A172 (cell line): ENCODE measurements at places on chromosomes 16 and 17.

GRCh38 chr17:17468217-17469010, 8.4 kb upstream of the MED9 start:
- DNase-seq = no peak

DNA sequence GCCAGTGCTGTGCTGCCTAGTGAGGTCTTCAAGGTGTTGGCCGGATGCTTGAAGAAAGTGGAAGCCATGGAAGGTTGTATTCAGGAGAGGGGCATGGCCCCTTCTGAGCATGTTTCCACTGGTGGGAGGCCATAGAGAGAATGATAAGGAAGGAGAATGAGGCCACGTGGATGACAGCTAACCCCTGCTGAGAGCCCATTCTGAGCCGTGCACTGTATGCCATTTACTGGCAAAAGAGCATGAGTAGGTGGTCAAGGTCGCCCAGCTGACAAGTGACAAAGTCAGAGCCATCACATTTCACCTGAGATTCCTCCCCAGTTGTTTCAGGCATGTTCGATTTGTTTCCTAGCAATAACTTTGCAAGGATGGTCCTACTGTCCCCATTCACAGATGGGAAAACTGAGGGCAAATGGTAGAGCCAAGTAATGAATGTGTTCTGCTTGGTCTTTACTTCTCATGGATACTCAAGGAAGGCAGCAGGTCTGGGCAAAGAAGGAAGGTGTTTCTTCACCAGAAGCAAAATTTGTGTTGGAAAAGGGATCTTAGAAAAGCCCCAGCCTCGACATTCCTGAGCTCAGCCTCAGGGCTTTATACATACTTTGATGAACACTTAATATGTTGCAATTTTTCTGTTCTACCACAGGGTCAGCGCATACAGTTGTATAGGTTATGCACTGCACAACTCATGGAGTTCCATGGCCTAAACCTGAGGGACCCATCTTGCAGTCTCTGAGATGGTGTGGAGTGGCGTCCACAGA, 10.5 kb upstream of the NKD1 start:
- no peak for DNase-seq

DNA sequence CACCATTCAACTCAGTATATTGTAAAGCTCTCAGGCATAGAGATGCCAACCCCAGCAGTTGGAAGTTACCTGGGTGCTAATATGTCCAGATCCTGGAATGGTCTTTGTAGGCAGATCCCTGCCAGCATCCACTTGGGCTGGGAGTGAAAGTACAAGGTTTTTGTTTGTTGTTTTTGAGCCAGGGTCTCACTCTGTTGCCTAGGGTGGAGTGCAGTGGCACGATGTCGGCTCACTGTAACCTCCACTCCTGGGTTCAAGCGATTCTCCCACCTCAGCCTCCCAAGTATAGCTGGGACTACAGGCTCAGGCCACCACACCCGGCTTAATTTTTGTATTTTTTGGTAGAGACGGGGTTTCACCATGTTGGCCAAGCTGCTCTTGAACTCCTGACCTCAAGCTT, 177.6 kb downstream of the IRF8 start:
- no peak for DNase-seq

GRCh38 chr16:26840691-26841090, 226.0 kb upstream of the C16orf82 start:
- DNase-seq = no peak

DNA sequence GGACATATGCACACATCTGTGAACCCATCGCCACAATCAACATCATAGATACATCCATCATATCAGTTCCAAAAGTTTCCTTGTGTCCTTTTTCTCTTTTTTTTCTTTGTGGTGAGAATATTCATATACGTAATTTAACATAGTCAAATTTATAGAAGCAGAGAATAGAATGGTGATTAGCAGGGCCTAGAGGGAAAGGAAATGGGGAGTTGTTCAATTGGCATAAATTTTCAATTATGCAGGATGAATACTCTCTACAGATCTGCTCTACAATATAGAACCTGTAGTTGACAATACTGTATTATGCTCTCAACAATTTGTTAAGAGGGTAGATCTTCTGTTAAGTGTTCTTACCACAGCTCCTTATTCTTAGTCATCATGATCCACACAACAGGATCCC, 413.2 kb downstream of the SHISA9 start:
- no peak for DNase-seq

DNA sequence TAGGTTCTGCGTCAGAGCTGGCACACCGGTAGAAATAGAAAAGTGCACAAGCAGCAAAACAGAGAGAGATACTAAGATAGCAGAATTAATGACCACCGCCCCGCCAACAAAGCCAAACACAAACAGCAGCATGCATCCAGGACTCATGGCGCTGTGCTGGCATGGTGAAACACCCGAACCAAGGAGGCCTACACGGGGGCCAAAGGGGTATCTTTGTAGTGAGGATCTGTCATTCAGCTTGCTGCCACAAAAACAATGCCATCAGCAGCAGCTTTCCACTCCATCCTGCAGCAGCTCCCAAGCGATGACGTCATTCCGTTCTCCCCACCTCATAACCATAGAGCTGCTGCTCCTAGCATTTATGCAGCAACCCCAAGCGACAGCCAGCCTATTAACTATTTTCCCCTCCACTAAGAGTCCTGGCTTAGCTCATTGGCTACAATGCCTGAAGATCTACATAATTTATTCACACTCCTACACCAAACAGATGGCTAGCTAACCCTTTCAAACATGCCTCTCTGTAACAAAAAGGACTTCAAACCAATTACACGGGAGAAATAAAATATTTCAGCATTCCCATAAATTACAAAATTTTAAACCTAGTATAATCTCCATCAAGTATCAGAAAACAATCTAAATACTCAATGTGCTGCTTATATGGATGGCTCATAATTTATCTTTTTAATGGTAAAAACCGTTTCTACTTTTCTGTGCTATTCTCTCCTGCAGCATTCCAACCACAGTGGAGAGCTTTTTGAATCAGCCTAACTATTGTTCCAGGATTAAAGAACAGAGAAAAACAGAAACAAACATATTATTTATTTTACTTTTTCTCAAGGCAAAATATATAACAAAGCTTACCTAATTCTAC, 73.9 kb downstream of the SPAG9 start:
- DNase-seq = peak; percentile 97

- DNase-seq = peak; percentile 78
Measured at GRCh38 chr16:20763461-20764232, at the start of gene ACSM3. TSS of gene ACSM3 (plus strand) at chr16:20764014. CDS start at chr16:20770035, 6,021 bp downstream.
